ENCODE measurements at places on chromosomes 16 and 17. TPM values are rescaled to one million over a fixed set of nuclear protein-coding genes. Genes with fewer than 3 reads are reported as not detected.

The DCTN5 gene
- polyA plus RNA-seq = 92.1 TPM

DNA sequence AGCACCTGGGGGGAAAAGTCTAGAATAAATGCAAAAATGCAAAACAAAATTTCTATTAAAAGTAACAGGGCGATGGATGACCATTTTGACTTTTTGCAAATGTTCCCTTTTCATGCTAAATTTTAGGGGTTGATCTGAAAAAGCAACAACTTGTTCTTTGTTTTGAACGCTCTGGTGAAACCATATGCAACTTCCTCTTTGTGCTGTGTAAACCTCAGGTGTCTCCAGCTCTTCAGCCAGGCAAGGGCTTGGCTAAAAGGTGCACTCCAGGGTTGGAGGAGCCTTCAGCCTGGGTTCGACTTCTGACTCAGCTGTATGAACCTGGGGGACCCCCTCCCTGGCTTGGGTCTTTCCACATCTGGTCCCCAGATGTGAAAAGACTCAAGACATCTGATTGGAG is 9.5 kb downstream of the IRF8 start:
- no peak for DNase-seq

DNA sequence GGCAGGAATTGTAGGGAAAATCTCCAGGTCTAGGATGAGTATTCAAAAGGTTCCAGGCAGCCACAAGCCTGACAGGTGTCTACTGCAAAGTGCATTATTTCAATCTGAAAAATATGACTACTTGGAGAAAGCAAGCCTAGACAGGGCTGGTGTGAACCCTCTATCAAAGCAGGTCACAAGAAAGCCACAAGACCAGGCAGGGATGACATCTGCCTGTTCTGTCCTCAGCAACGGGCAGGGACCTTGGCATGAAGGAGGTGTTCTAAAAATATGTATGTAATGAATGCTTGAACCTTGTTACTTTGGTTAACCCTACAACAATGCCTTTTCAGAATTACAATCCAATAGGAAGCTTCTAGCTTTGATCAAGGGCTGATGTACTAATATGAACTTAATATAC is 1.2 kb upstream of the COX6A2 start:
- DNase-seq = no peak

DNA sequence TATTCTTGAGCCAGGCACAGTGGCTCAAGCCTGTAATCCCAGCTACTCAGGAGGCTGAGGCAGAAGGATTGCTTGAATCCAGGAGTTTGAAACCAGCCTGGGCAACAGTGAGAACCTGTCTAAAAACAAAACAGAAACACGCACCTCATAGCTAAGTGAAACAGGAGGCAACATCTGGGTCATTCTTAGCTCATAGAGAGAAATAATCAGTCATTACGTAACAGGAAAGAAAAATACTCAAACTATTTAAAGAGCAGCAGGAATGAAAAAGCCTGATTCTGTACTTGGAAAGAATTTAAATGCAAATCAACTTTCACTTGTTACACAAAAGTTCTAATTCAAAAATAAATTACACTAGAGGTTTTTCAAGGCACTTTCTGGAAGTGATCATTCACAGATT is 17.2 kb downstream of the CHCT1 start:
- DNase-seq = no peak

Data from AG04450 (cell line).